Hematopoietic multipotent progenitor cell treated with erythropoietin and hydrocortisone succinate and interleukin-3 and kit ligand, for 4 days (in vitro differentiated cells): ENCODE measurements at places on chromosomes 7 and 10.

DNA sequence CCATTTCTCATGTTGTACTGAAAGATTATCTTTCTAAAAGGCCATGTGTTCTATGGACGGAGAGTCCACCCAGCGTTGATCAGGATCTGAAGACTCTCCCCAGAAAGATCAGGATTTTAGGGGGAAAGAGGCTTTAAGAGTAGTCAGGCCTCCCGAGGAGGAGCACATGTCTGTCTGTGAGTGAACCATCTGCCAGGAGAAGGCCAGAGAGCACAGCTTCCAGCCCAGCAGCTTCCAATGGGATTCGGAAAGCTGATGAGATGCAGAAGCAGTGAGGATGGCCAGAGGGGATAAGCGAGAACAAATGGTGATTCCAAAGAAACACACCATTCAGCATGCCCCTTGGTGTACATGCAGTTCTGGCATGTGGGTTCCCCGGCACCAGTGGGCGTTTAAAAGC, 88.5 kb upstream of the TCERG1L start:
- DNase-seq = no peak

GRCh38 chr10:4059471-4060138, 274.6 kb upstream of the KLF6 start:
- DNase-seq = no peak

DNA sequence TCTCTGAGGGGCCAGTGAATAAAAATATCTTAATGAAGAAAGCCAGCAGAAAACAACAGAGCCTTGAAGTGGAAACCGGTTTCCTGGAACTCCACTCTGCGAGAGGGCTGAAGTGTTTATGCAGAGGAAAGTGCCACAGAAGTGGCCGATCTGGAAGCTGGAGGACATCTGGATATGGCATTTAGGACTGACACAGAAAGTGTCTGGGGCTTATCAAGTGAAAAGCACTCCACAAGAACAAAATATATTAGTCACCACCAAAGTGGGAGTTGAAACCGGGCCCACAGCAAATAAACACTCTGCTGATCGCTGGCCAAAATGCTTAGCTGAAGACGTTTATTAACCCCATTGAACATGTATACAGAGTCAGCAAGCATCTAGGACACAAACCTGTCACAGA, 7.8 kb downstream of the NOD1 start:
- peak; percentile 50 for DNase-seq

- peak; percentile 14 for DNase-seq
Measured at GRCh38 chr7:65239707-65240352, 133.8 kb upstream of the ZNF92 start.

DNA sequence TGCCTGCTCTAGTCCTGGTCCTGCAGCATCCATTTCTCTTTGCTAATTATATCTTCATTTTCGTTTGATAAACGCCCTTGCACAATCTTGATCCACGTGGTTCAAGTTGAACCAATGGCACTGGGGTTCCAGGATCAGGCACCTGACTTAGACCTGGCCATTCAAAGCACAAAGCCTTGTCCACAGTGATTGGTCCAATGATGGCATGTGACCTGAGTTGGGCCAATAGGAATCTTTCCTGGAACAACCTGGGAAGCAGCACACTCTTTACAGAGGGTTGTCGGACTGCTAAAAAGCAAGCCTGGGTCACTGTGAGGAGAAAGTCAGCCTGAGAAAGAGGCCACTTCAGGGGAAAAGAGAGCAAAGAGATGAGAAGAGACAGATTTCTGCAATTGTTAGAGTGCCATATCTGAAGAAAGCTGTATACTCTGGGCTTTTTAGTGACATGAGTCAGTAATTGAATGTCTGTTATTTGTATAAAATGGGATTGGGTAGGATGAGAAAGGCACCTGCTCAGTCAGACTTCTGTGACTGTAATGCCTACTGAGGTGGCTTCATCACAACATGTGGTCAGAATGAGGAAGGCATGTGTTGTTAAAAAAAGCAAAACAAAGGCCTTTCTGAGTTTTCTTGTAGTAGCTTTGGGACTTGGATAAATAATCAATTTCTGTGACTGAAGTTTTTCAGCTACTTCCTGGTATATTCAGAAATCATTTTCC, 4.4 kb upstream of the STEAP4 start:
- no peak for DNase-seq

DNA sequence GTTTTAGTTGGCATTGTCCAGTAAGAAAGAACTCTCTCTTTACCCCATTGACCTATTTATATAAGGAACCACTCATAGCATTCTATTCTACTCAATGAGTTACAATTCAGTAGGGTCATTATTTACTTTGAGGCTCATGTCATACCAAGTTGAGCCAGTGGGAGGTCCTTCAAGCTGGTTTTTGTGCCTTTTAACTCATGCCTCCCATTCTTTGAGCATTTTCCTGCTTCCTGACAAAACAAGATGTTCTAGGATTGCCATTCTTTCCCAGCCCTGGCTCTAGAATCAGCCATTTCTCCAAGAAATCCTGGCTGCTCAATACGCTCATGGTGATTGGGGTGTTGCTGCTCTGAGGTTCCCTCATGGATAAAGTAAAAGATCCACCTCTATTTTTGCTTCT, 250.1 kb downstream of the ABCA13 start:
- no peak for DNase-seq

GRCh38 chr10:26391701-26392695, 46.1 kb upstream of the APBB1IP start:
- DNase-seq = peak; percentile 21

DNA sequence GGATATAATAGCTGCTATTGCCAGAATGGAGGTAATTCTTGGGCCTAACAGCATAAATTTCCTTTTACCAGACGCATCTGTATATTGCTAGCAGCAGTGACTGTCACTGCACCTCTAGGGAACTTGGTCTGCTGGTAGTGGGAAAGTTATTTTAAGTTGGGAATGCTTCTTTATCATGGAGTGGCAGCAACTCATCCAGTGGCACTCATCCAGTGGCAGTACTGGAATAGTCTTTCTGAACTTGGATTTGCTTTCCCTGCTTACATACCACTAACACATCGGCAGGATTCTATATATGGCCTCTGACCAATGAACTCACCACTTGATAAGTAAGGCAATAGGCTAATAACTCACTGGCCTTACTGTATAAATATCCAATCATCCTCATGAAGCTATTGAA, 22.0 kb upstream of the ICA1 start:
- no peak for DNase-seq

DNA sequence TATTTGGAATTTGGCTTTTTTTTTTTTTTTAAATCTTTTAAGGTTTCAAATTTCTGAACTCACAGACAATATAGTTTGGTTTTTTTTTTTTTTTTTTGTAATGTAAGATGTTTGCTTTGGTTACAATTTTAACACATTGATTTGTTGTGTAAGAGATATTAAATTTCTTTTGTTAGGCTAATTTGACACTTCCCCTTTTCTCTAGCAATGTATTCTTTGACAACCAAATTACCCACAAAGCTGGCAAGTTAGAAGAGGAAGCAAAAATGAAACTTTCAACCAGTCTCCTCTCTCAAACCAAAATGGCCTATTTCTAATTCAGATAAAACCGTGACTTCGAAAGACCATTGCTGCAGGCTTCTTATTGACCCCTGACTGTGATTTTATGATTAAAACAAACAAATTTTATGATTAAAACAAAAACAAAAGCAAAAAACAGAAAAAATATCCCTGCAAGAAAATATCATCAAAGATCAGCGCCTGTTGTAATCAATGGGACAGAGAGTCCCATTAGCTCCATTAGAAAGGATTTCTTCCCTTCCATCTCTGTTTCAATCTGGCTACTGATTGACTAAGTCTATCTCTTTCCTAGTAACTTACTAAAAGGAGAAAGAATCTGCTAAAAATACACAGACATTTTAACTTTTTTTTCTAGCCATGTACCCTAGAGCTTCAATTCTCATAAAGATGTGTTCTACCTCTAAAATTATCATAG, 489.2 kb downstream of the MDFIC start:
- peak; percentile 86 for DNase-seq

DNA sequence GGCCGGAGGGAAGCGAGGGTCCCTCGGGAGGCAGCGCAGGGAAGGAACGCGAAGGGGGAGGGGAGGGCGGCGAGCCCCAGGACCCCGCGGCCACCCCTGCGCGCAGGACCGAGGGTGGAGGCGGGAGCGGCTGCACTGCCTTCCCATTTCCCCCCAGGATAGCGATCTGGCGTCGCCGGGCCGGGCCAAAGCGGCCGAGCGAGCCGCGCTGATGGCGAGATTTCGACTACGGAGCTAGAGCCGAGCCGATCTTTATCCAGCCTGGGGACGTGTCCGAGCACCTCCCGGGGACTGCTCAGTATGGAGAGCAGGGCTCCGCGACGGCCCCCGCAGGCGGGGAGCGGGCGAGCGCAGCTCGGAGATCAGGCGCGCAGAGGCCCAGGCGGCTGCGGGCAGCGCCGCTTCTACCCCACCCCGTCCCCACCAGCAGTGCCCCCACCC, 590 bp upstream of the CRTAC1 start:
- no peak for DNase-seq

DNA sequence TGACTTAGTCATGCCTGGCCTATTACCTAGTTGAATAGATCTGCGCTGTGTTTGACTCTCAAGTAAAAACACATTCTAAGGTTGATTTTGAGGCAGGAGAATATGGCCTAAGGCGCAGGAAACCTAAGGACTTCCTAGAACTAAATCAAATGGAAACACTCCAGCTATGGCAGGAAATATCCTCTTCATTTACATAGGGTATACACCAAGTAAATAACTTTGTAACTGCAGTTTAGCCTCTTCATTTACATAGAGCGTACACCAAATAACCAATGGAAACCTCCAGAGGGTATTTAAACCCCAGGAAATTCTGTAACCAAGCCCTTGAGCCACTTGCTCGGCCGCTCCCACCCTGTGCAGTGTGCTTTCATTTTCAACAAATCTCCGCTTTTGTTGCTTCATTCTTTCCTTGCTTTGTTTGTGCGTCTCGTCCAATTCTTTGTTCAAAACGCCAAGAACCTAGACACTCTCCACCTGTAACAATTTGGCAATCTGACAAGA, 35.6 kb upstream of the XRCC2 start:
- DNase-seq = no peak

- peak; percentile 29 for DNase-seq
Measured at GRCh38 chr7:82204694-82205093, 238.9 kb downstream of the CACNA2D1 start.

DNA sequence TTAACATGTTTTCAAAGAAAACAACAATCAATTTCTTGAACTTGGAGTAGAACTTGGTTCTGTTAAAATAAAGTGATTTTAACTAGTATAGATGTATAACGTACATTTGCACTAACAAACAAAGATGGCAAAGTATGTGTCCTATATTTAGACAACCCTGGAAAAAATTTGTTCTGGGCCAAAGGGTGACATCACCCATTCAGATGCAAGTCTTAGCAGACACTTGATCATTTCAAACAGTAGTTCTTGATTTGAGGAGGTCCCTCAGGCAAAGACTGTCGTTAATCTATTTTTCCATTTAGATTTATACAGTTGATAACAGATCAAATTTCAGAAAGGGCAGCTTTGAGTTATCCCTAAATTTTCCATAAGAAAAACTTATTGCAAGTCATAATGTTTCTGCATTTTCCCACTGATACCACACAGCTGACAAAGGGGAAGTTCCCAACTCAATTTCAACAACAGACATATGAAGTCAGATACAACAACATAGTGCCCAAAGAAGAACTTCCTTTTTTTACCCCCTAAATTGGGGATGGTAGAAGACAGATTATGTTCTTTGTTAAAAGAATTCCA, 5.2 kb downstream of the NMT2 start:
- DNase-seq = peak; percentile 62

DNA sequence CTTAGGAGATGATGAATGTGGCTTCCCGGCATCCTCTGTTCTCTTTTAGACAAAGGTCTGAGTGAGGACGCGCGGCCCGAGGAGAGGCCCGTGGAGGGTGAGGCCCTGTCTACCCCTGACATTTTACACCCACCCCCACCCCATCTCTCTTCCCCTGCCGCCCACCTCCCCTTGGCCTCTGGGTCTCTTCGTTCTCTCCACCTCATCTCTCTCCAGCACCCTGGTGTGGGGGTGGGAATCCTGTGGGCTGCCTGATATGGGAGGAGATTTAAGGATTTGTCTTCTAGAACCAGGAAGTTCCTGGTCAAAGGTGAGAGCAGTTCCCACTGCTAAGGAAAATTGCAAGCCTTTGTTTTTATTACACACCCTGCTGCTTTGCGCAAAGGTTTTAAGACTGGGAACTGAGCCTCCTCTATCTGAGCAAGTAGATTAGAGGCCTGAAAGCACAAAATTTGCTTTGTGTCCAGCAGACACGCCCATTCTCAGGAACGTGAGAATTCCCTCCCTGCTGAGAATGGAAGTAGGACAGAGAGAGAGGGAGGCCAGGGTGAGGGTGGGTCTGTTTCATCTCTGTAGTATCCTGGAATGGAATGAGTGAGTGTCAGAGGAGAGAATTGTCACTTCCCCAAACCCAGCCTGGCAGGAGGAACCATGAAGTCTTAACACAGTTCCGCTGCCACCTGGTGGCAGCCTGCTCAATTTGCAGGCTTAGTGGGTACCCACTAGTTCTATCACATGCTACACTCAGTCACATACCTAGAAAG, 91.2 kb downstream of the GTF2IRD1 start:
- DNase-seq = peak; percentile 83

- DNase-seq = no peak
Measured at GRCh38 chr10:59382831-59383295, 20.5 kb upstream of the FAM13C start.

GRCh38 chr7:55432939-55433784, 68.0 kb downstream of the LANCL2 start:
- DNase-seq = peak; percentile 46
